ENCODE measurements at places on chromosomes 2 and 18.
A peak's percentile ranks its signal among the peaks of the same experiment; 100 is the strongest.

DNA sequence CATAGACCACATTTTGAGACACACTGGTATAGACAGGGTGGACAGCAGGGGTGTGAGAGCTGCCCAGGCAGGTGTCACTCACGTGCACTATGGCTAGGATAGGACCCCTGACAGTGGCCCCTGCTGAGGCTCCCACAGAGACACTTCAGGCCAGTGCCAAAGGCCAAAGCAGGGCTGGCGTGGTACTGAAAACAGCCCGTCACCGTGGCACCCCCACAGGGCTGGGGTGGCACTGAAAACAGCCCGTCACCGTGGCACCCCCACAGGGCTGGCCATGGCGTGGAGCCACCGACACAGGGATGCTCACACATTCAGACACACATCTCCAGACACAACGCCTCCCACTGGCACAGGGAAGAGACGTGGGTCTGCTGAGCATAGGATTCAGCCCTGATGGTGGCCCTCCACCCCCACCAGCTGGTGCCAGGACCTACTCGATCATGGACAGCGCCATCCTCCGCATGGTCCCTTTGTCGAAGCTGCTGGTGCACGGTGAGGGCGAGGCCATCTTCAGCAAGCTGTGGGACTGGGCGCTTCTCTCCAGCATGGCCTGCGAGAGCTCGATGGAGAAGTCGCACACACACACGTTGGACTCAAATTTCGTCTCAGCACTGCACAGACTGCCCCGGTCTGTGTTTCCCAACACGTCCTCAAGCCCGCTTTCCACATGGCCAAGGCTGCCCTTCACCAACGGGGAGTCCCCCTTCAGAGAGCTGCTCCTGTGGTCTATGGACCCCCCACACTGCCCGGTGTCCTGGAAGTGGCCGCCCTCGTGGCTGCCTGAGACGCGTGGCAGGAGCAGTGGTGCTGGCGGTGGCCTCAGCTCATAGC lies 34.1 kb downstream of the ANKMY1 start:
- DNase-seq = no peak

DNA sequence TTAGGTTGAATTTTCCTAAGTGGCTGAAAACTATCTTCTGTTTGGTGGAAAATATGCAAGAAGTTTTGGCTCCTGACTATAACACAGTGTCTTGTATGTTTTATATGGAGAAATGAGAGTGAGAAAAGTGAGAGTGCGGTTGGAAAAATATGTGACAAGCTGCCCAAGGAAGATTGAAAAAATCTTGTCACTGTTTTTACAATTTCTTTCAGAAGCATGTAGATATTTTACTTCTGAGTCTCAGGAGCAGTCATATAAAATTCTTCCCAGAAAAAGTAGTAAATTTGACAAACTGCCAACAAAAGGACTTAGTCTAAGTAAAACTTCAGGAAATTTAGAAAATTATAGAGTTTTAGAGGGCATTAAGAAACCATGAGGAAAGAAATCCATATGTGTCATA lies 19.4 kb upstream of the RMND5A start:
- DNase-seq = no peak

DNA sequence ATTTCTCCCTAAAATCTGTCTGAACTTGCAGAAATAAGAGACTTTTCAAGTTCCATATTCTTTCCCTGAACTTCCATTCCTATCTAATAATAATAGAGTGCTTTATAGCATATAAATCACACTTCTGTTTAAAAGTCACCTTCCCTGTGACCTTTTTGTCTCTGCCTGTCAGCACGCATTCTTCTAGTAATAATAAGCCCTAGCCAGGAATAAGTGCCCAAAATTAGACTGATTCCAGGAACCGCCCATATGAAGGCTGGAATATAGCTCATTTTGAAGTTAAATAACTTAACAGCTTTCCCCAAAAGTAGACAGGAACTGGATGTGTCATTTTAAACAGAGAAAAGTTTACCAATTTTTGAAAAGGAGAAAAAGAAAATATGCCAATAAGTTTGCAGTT lies 576.5 kb downstream of the EPHA4 start:
- no peak for DNase-seq

DNA sequence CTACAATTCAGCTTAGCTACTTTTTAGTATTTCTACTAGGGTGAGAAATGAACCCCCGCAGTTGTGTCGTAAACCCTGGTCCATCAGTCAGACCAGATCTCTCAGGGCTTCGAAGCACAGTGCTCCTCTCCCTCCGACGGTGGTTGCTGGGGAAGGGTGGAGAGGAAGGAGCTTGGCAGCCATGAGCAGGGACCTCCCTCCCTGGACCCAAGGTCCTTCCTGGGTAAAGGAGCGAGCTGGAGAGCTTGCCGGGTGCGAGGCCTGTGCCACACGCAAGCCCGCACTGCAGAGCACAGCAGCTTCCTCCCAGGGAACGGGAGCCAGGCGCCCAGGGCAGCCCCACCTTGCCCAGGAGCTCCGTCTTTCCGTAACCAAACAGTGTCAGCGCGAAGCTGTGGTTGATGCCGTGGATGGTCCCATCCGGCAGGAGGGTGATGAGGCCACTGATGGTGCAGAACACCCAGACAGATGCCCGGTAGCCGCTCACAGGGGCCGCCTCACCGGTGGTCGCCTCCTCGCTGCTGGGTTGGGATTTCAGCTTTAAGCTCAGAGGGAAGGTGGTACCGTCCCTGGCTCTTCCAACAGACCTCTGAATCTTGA lies 12.5 kb downstream of the PASK start:
- DNase-seq = no peak

DNA sequence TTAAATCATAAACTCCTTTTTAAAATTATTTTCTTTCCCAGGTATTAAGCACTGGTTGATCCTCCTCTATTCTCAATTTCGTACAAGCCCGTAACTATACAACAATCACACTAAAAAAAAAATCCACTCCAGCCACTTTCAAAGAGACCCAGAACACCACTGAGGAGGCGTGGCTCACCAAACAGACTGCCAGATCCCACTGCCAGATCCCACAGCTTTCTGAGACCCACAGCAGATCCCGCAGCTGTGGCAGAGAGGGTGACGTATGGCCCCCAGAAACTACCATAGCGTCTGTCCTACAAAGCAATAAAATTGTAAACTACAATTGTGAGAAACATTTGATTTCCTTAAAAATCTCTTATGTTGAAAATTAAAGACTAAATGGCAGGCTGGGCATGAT lies 230.7 kb upstream of the PXDN start:
- no peak for DNase-seq

GRCh38 chr2:151853070-151853758 lies 25.0 kb upstream of the ARL5A start:
- no peak for DNase-seq

- no peak for DNase-seq
Observed at GRCh38 chr2:119113489-119113770, 45.1 kb downstream of the C1QL2 start.

DNA sequence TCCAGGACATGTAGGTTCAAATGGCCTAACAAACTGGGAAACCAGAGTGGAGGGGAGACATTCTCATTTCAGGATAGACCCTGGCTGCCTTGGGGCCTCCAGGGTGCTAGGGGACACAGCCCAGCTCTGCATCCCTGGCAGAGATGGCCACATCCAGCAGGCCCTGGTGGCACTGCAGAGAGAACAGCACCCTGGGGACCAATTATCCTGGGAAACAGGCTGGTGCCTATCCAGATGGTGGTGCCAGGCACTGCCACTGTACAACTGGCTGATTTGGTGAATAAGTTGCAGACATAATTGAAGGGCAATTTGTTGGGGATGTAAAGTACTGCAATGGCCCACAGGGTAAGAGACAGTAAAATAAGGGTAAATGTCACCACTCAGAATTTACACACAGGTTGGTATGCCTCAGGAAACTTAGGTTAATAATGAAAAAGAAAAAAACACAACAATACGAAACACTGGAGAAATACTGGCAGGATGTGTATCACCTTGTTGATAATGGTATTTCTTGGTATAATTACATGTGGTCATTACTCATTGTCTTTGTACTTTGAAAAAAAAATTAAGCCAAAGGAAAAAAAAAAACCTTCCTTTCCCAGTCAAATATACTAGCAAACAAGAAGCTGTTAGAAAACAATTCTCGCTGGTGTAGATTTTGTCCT lies 12.8 kb upstream of the SFTPB start:
- DNase-seq = no peak

- DNase-seq = peak; percentile 50
Observed at GRCh38 chr2:239143858-239144712, 256.7 kb downstream of the HDAC4 start.

GRCh38 chr2:150075831-150076230 lies 411.6 kb downstream of the RND3 start:
- no peak for DNase-seq

DNA sequence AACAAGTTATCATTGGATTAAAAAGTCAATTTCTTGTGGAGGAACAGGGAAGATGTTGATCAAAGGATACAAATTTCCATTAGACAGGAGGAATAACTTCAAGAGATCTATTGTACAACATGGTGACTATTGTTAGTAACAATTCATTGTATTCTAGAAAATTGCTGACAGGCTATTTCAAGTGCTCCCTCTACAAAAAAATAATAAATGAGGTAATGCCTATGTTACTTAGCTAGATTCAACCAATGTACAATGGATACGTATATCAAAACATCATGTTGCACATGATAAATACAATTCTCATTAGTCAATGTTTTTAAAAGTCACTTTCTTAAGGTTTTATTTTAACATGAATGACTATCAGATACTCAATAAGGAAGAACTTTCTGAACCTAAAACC lies 33.5 kb downstream of the TFCP2L1 start:
- no peak for DNase-seq

GRCh38 chr2:182897137-182897536 lies 30.7 kb upstream of the FRZB start:
- no peak for DNase-seq

- peak; percentile 43 for DNase-seq
Observed at GRCh38 chr2:109447776-109448175, 166.0 kb downstream of the SEPTIN10 start.

GRCh38 chr18:46406539-46406932 lies 250.5 kb downstream of the LOXHD1 start:
- no peak for DNase-seq

- no peak for DNase-seq
Observed at GRCh38 chr2:225192869-225193268, 150.6 kb upstream of the DOCK10 start.

- DNase-seq = no peak
Observed at GRCh38 chr18:9446839-9447238, 28.5 kb upstream of the RALBP1 start.

DNA sequence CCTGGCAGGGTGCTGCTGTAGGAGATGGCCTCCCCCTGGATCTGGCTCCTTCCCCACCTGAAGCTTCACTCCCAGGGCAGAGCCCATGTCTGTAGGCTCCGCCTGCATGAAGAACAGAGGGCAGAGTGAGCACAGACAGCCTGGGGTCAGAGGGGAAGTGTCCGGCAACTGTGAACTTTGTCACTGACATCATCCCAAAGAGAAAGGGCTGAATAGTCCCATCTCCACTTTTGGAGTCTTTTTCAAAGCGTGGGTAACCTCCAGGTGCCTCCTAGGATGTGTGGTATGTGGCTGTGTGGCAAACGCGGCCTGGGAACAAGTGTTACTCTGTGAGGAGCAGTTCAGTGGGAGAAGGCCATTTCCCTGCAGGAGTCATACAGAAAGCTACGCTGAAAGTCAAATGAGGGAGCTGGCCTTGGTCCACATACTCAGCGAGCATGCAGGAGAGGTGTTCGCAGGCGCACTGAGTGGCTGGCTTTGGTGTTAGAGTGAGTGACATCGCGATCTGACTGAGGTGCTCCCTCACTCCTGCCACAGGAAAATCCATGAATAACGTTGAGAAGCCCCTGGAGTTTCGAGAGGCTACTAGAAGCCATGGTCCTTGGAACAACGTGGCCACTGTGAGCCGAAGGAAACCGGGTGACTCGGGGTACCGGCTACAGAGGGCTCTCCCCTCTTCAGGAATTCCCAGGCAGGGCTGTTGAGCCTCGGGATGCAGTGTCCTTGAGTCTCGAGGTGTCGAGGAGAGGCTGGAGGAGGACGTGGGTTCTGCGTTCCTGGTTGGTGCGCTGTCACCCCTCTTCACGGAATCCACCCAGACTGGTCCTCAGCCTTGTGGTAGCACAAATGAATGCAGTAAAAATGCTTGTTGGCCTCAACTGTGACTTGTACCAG lies 54.7 kb downstream of the CABLES1 start:
- DNase-seq = no peak

GRCh38 chr2:43454791-43455190 lies 141.0 kb downstream of the THADA start:
- peak; percentile 18 for DNase-seq

- DNase-seq = no peak
Observed at GRCh38 chr2:34003795-34004194, 404.7 kb upstream of the FAM98A start.

- no peak for DNase-seq
Observed at GRCh38 chr2:236262238-236262637, 2.0 kb downstream of the ASB18 start.

GRCh38 chr2:3338340-3338739 lies 39.3 kb downstream of the EIPR1 start:
- no peak for DNase-seq

DNA sequence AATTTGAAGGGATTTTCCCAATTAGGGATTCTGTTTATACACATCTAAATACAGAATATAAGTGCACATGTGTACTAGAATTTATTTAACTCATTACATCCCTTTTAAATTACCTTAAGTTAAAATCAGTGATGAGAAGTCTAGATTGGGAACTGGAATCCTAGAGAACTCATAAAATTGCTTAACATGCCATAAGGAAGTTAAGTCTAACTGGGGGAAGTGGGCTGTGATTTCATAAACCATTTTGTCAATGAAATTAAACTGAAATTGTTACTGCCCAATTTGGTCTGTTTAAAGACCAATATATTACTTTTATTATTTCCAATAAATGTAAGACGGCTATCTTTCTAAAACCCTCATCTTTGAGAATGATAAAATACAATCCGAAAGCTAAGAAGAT lies 72.3 kb upstream of the CD226 start:
- peak; percentile 66 for DNase-seq

GRCh38 chr2:240624950-240625621 lies at the start of gene GPR35:
TSS of gene GPR35 (plus strand) at chr2:240625480. CDS start at chr2:240629953, 4,473 bp downstream.
- peak; percentile 96 for DNase-seq

DNA sequence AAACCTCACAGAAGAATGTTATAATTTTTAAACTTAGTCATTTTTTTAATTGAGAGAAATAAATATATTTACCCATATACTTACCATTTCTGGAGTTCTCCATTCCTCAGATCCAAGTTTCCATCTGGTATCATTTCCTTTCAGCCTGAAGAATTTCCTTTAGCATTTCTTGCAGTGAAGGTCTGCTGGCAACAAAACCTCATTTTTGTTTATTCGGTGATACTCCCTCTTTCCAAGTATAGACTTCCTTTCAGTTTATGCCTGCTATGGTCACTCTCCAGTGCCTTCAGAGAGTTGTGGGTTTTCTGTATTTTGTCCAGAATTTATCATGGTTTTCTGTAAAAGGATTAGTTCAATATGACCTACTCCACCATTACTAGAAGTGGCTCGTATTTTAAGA lies 17.0 kb downstream of the WDPCP start:
- DNase-seq = no peak

DNA sequence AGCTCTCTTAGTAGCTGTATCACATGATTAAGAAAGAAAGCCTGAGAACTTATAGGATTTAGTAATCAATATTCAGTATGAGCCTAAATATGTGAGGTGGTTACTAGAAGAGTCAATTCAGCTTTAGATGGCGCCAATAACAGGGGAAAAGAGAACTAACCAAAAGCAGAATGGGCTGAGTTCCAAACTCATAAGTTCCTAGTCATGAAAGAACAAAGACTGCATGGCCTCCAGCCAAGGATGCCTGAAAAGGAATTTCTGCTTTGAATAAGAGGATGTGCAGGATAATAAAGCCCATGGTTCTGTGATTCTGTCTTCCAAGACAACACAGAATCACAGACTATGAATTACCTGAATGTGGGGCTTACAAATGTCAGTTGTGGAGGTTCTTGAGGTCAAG lies 196.5 kb downstream of the SATB2 start:
- DNase-seq = no peak

Measured in suppressor macrophage (primary cell).